HCT116 (cell line): ENCODE measurements at places on chromosomes 2 and 18.

DNA sequence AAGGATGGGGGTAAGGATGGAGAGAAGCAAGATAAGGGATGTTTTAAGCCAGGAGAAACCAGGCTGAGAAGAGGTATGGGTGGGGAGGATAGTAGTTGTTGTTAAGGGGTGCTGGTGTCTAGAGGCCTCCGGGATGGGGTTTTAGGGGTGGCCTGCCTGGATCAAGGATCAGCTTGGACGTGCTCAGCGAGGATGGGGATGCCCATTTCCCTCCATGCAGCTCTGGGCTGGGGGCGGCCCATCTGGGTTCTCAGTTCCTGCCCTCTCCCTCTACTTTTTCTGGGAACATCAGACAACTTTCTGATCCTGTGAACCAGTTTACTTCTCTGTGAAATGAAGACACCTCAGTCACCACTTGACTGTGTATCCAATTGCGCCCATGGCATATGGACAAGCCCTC, 10.1 kb downstream of the B3GNT2 start:
- DNase-seq, result no peak

DNA sequence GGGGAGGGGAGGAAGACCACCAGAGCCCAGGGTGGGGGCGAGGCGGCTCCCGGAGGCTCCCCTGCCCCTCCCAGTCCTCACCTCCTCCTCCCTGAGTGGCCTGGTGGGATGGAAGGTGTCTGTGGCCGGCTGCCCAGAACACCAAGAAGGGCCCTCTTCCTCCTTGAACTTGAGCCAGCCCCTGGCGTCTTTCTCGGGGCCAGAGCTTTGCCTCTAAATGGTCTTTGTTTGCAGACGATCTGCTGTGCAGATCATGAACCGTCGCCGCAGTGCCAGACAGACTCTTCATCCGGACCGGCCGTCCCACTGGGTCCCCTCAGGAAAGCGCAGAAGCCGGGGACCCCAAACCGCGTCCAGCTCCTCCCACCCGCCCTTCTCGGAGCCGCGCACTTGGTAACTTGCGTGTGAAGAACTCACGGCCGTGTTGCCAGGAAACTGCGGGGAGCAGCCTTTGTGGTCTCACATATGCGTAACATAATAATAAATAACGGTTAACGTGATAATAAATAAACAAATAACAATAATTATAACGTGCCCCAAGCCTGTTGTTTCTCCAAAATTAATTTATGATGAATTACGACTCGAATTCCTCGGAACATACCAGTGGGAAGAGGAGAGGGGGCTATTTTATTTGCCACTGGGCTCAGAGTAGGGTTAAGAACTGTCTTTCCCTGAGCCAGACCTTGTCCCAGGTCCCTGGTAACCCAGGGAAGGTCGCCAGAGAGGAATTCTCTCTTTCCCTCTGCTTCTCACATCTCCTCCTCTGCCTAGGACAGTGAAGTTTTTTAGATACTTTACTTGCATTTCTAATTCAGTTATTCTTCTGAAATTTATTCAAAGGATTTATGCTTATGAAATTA, 41.0 kb downstream of the PTGR3 start:
- no peak for DNase-seq

GRCh38 chr2:144328938-144329337, 191.0 kb downstream of the ZEB2 start:
- no peak for DNase-seq

DNA sequence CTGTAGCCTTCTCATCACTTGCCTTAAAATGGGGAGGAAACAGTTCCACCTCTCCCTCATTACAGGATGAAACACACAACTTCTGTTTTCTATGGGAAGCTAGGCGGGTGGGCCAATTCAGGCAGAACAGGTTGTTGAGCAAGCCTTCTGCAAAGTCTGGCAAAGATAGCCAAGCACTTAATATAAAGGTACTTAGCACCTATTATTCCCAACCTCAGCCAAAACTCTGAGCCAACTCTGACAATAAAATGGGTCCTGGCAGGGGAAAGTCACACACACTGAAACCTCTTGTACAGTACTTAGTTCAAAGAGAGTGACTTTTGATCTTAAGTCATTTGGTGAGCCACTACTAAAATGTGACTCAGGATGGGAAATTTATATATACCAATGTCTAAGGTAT, 15.8 kb upstream of the SOCS6 start:
- DNase-seq, result no peak

GRCh38 chr18:62710417-62710816, 4.9 kb upstream of the PHLPP1 start:
- no peak for DNase-seq

GRCh38 chr2:205755923-205756322, 73.6 kb downstream of the NRP2 start:
- no peak for DNase-seq

GRCh38 chr2:194491409-194492115, 1165.5 kb upstream of the SLC39A10 start:
- no peak for DNase-seq

- no peak for DNase-seq
Observed at GRCh38 chr2:150188800-150189199, 298.7 kb downstream of the RND3 start.

GRCh38 chr2:119827866-119828507, 68.3 kb downstream of the PTPN4 start:
- no peak for DNase-seq

DNA sequence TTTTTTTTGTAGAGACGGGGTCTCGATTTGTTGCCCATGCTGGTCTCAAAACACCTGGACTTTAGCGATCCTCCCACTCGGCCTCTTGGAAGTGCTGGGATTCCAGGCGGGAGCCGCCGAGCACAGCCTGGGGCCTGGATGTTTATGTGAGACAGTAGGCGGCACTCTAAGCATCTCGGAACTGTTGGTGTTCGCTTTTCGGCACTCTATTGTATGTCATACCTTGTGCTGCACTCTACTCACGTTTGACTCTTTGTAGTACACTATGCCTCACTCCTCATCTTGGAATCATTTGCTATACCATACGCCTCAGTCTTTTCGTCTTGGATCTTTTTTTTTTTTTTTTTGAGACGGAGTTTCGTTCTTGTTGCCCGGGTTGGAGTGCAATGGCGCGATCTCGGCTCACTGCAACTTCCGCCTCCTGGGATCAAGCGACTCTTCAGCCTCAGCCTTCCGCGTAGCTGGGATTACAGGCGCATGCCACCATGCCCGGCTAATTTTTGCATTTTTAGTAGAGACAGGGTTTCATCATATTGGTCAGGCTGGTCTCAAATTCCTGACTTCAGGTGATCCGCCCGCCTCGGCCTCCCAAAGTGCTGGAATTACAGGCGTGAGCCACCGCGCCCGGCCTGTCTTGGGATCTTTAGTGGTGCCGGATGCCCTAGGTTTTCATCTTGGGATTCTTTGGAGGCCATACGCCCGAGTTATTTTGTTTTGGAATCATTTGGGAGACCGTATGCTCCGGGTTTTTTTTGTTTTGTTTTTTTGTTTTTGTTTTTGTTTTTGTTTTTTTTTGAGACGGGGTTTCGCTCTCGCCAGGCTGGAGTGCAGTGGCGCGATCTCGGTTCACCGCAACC, 24.2 kb upstream of the ZDBF2 start:
- no peak for DNase-seq

GRCh38 chr2:20538308-20539132, 91.6 kb downstream of the RHOB start:
- no peak for DNase-seq

- no peak for DNase-seq
Observed at GRCh38 chr2:47254464-47254863, 99.4 kb upstream of the STPG4 start.

- no peak for DNase-seq
Observed at GRCh38 chr2:143344780-143345179, 215.6 kb downstream of the ARHGAP15 start.

DNA sequence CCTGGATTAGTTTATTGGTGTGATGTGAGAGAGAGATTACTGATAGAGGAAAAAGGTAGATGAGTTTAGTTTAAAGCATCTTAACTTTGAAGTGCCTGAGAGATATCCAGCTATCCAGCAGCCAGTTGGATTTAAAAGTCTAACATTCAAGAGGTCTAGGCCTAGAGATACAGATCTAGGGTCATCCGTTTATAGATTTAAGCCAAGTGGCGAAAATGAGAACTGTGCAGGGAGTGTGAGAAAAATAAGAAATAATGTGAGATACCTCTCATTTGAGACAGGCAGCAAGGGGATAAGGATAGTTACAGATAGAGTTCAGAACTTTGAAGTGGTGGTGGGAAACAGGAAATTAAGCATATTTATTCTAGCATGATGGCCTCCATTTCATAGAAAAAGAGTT, 5.3 kb upstream of the ORC2 start:
- no peak for DNase-seq

GRCh38 chr18:68925268-68925667, 127.4 kb downstream of the CCDC102B start:
- DNase-seq, result no peak

- no peak for DNase-seq
Observed at GRCh38 chr2:106614511-106615291, 127.5 kb downstream of the CD8B2 start.

DNA sequence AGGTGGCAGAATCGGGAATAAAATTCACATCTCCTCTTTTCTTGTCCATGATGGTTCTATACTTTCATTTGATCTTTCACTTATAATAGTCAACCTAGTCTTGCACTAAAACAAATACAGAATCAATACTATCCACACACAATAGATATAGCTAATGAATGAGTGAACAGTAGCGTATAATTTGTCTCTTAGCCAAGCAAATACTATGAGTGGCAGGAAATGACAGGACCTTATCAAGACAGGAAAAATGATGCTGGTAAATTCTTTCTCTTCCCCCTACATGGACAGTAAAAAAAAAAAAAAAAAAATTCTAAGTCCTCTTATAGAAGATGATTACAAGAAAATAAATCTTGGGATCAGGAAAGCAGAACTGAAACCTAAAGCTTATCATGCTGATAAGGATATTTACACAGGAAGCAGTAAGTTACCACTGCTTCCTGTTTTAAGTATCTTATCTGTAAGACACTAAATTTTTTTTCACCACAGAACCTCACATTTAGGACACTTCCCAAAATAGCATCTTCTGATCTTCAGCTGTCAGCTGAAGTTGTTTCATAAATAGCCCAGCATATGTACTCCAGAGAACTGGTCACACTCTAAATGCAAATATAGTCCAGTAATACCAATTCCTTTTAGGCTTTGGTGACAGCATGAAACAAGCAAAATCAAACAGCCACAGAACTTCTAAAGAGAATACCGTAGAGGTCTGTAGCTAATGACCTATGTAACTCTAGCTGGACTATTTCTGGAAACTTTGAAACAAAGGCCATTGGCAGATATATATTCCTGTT, 27.0 kb downstream of the IRS1 start:
- DNase-seq, result no peak

DNA sequence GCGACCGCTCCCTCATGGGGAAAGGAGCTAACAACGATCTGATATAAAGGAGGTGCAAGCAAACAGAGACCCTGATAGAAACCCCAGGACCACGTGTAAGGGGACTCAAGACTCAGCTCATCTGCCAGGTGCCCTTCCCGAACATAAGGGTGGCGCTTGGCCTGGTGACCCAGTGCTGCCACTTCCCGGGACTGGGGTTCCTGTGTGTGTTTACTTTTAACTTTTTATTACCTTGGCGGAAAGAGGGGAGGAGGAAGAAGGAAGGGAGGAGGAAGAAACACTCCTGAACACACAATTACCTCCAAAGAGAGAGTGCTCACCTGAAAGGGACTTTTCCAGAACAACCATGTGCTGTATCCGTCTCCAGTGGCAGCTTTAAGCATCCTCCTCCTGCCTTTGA, 56.5 kb upstream of the EDAR start:
- DNase-seq, result no peak

DNA sequence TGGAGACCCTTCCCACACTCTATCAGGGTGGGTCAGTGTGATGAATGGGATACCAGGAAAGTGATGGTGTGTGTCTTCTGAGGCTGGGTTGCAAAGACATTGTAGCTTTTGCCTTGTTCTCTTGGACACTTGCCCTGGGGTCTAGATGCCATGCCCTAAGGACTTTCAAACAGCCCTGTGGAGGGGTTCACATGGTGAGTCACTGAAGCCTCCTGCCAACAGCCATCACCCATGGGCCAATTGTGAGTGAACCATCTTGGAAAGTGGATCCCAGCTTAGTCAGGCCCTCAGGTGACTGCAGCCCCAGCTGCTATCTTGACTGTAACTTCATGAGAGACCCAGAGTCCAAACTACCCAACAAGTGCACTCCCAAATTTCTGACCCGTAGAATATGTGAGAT, 25.8 kb upstream of the IGFBP5 start:
- DNase-seq, result no peak

DNA sequence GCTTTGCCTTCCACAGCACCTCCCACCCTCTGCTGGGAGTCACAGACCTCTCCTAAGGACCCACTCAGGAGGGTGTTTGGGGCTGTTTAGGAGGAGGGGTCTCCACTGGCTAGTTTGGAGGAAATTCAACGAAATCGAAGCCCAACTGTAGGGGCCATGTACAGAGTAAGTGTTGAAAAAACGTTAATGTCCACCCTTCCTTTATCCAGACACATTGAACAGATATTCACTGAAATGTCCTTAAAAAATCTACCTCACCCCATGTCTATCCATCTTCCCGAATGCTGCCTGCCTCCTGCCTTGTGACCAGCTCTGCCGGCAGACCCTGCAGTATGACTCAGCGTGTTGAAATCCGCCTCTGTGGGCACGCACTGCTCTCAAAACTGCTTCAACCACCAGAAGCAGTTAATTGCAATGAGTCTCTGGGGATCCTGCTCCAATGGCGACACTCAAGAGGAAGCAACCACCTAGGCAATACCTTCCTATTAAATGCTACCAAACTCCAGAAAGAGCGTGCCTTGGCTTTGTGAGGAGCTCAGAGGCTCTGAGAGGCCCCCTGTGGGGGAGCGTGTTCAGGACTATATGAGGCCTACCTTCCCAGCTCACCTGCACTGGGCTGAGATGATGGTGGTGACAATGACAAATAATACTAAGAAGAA, 61.4 kb upstream of the RTN4 start:
- peak; percentile 74 for DNase-seq

DNA sequence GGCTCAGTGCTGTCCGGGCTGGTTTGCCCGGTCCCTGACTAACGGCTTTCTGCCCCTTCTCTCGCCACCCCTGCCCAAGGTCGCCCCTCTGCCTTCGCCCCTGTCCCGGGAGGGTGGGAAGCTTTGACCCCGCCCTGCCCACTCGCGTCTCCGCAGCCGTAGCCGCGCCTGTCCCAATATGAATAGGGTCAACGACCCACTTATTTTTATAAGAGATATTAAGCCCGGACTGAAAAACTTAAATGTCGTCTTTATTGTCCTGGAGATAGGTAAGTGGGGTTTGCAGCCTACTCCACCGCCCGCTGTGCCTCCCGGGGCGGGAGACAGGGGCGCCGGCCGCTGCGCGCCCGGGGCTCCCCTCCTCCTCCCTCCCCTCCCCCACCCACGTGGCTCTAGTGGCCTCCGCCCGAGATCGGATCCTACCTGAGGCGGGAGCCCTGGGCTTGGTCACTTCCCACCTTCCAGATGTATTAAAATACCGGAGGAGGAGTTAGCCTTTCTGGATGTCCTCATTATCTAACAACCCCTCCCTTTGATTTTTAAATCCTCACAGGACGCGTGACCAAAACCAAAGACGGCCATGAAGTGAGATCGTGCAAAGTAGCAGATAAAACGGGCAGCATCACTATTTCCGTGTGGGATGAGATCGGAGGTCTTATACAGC, 633 bp downstream of the NABP1 start:
- DNase-seq, result no peak

- DNase-seq, result no peak
Observed at GRCh38 chr2:126658319-126658904, 2.5 kb downstream of the GYPC start.

- DNase-seq, result no peak
Observed at GRCh38 chr2:234571620-234572407, 74.9 kb upstream of the ARL4C start.
